Activated CD8-positive, alpha-beta memory T cell treated with anti-CD3 and anti-CD28 coated beads, Interleukin-2, amount 10 ng/mL, durations not matched to agents 7 days and 5 days (primary cell): ENCODE measurements at places on chromosomes 3 and 15. TPM values are rescaled to one million over a fixed set of nuclear protein-coding genes. Genes with fewer than 3 reads are reported as not detected.

DNA sequence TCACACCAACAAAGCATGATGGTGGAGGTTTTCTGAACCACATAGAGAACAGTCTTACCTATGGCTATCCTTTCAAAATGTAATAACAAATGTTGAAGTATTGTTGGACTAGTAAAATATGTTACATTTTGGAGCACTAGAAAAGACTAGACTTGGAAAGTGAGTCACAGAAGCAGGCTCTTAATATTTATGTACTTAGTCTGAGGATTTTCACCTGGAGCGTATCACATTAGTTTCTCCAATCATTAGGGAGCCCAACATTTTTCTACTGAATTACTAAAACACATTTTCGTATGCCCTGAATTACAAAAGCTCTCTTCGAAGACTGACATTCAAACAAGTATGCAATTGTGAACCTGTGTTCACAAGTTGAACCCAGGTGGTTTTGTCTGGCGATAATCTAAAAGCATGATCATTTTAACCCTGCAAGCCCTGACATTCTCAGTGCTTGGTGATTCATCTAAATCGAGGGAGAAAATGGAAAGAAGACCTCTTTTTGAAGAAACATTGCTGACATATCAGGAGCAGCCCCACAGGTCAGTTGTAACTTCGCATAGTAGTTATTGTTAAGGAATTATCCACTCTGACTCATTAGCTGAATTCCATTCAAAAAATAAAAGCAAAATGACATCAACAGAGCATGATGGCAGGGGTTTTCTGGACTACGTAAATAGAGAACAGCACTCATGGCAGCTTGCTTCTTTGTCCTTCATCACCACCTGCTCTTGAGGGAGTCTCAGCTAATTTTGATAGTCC lies 679.8 kb upstream of the NECTIN3 start:
- no peaks in the 10 kb centered on the region for H3K4me1 ChIP-seq
- H3K27me3 ChIP-seq = no peaks in the 10 kb centered on the region
- no peaks in the 10 kb centered on the region for H3K36me3 ChIP-seq
- no peak for DNase-seq

Gene GATA2
- not detected for total RNA-seq

Gene SMCO1
- not detected for total RNA-seq

Gene ACTRT3
- 0.76 TPM for total RNA-seq

DNA sequence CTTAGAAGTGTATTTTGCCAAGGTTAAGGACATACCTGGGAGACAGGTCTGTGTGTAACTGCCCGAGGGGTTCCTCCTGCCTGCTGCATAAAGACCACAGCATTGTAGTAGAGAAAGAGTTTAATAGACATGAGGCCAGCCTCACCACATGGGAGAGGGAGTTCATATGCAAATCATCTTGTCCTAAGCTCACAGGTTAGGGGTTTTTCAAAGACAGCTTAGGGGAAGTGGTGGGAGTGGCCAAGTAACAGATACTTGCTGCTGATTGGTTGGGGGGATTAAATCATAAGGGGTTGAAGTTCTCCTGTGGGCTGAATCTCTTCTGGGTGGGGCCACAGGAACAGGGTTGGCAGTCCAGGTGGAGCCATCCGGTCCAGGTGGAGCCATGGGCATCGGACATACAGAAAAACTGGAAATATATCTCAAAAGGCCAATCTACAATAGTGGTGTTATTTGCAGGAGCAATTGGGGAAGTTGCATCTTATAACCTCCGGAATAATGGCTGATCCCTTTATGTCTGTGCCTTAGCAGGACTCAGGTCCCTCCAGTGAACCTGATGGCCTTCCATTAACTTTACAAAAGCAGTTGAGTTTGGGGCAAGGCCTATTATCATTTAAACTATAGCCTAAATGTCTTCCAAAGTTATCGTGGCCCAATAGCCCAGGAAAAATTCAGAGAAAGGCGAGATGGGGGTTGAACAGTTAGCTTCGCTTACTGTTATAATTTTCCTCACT lies 86.0 kb upstream of the MFGE8 start:
- no peak overlapping the region for H3K4me3 ChIP-seq
- no peaks in the 10 kb centered on the region for H3K36me3 ChIP-seq
- no peak overlapping the region for H3K27ac ChIP-seq
- no peak for DNase-seq
- peaks cover 8% of the 10 kb centered on the region for H3K4me1 ChIP-seq

GRCh38 chr3:37137516-37137915 lies 36.9 kb downstream of the LRRFIP2 start:
- H3K27me3 ChIP-seq = no peaks in the 10 kb centered on the region
- no peak for DNase-seq
- H3K27ac ChIP-seq = no peak overlapping the region
- H3K4me1 ChIP-seq = peaks cover 5% of the 10 kb centered on the region

- H3K27ac ChIP-seq = no peak overlapping the region
- DNase-seq = no peak
- no peaks in the 10 kb centered on the region for H3K36me3 ChIP-seq
- H3K4me3 ChIP-seq = no peak overlapping the region
- H3K4me1 ChIP-seq = peaks cover 2% of the 10 kb centered on the region
- H3K27me3 ChIP-seq = no peaks in the 10 kb centered on the region
Measured at GRCh38 chr3:27317096-27317495, 52.1 kb downstream of the NEK10 start.
